Fibroblast of skin of left quadriceps (primary cell): ENCODE measurements at places on chromosomes 3 and 15.

DNA sequence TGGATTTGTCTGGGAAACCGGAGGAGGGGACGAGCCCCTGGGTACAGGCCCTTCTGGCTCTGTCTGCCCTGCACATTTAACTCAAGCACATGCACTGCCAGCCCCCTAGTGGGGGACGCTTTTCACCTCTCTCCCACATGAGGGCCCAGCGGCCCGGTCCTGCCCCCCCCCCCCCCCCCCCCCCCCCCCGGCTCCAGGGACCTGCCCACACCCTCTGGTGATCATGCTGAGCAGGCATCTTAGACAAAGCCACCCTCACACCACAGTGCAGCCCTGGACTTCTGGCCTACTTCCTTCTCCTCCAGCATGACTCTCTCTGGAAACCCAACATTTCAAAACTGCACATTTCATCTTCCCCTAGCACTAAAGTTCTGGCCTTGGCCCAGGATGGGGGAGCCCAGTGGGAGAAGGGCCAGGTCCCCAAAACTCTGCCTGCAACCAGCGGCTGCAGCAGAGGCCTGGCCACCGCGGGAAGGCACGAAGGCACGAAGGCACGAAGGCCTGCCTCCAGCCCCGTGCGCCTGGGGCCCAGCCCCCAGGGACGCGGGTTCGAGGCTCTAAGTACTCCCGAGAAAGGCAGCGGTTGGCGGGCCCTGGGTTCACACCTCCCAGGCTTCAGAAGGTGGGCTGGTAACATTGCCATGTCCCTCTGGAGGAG, 14.1 kb downstream of the KLF15 start:
- DNase-seq, result no peak

DNA sequence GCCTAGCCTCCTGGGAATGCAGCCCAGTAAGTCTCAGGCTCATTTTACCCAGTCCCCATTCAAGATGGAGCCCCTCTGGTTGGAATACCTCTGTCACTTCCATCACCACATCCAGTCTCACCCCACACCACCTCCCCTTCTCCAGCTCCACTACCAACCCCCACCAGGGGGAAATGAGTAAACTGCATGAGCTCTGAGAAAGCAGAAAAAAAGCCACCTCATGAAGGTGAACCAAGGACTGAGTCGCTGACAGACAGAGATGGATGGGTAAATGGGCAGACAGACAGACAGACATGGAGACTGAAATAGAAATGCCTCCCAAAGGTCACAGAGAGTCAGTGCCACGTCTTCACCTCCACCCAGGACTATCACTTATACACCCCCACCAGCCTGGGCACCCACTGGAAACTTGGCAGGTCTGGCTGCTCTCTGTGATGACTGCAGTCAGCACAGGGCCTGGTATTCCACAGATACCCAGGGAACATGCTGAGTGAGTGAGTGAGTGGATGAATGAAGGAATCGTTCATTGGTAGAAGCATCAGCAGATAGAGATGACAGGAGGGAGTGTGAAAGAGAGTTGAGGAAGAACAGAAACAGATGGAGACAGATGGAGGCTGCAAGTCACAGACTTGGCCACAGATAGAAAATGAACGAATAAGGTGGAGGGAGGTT, 4.9 kb upstream of the LOXL1 start:
- no peak for DNase-seq

GRCh38 chr3:157906627-157907026, 199.6 kb downstream of the SHOX2 start:
- peak; percentile 40 for DNase-seq

DNA sequence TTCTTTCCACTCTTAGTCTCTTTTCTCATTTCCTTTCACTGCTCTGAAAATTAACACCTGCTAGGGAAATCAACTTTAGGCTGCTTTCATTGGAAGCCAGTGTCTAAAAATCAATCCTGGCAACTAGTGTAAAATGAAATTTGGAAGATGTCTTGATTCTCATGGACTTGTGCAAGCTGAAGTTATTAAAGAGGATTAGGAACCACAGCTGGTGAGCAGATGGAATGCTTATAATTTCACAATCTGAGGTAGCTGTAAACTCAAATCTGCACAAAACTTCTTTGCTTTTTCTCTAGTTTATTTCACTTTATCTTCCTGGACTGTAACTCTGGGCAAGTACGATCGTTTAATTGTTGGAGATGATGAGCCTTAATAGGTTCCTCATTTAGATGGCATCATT, 175.6 kb downstream of the GHSR start:
- DNase-seq, result peak; percentile 59

- no peak for DNase-seq
These were observed 26.7 kb downstream of the ABHD2 start for GRCh38 chr15:89114990-89115389.

GRCh38 chr15:25052191-25052999, 97.6 kb downstream of the SNRPN start:
- no peak for DNase-seq

GRCh38 chr3:32584660-32585059, 14.0 kb upstream of the DYNC1LI1 start:
- DNase-seq, result no peak

DNA sequence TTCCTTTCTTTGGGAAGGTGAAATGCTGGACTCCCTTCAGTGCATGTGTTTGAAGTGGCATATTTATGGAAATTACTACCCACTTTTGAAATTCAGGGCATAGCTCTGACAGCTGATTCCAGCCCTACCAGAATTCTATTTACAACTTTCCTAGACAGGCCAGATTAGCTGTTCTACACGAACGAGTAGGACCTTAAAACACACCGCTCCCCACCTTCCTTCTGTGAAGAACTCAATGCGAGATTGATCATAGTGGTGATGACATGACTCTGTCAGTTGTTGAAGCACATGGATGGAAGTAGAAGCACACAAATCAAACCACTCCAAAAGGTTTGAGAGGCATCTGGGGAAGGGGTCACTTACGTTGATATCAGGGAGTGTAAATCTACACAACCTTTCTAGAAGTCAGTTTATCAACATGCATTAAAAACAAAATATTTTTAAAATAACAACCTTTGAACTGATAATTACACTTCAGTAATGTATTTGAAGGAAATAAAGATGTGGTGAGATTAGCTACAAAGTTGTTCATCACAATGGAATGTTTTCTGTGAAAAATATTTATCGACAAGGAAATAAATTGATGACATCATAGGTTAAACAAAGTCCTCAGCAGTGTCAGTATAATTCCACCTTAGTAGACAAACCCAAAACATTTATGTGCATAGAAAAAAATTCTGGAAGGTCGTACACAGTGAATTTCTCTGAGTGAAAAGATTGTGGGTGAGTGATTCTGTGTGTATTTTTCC, 29.8 kb downstream of the RARB start:
- DNase-seq, result no peak

DNA sequence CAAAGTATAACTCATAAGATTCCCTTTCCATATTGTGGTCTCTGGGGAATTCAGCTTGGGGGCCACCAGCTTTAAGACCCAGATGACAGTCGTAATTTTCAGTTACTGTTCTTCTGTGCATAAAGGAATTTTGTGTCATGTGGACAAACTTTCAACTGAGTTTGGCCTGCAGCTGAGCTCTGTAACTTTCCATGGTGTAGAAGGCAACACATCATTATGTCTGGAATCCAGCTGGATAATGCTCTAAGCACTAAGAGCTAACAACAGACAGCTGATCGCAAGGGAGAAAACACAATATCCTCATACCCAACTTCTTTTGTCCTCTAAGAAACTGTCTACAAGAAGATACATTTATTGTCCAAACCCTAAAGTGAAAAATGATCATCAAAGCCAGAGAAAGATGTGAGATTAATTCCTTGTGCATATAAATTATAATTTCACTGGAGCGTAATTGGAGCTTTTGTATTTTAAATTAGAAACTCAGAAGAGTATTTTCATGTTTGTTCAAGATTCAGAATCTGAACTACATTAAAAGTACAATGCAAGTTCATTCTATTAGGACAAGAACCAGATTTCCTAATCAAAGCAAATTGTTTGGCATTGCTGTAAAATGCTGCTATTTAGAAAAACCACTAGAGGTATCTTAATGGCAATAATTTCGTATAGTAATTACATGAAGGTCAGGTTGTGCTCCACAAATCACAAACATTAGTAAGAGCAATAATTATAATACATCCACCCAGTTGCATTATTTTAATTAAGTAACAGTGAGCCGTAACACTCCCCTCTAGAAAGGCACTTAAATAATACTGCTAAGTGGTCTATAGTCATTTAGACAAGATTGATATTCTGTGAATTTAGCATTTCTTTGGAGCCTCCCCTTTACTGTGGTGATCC, 218.8 kb downstream of the ATP8B4 start:
- no peak for DNase-seq

DNA sequence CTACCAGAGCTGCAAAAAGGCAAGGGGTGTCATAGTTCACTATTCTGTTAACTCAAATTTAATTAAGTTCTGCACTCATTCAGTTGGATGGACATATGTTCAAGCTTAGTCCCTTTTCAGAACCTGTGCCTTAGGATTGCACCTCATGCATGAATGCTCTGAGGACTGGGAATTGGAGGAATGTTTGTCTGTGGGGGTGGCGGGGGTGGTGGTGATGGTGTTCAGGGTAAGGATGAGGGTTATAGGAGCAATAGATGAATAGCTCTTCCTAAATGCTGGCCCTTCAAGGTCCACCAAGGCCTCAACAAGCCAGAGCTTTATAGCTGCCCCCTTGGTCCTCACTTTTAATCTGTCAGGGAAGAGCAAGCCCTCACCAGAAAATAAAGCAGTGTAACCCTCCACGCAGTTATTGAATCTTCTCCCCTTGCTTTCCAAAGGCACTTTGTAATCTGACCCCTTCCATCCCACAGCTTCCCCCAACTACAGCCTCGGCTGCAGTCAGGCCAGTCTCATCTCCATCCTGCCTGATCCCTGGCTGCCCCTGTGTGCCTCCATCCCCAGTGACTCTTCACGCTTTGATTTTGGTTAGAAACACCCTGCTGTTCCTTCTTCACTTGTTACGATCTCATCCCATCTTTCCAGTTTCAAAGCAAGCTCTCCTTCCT, 221.6 kb upstream of the LMCD1 start:
- DNase-seq, result no peak

DNA sequence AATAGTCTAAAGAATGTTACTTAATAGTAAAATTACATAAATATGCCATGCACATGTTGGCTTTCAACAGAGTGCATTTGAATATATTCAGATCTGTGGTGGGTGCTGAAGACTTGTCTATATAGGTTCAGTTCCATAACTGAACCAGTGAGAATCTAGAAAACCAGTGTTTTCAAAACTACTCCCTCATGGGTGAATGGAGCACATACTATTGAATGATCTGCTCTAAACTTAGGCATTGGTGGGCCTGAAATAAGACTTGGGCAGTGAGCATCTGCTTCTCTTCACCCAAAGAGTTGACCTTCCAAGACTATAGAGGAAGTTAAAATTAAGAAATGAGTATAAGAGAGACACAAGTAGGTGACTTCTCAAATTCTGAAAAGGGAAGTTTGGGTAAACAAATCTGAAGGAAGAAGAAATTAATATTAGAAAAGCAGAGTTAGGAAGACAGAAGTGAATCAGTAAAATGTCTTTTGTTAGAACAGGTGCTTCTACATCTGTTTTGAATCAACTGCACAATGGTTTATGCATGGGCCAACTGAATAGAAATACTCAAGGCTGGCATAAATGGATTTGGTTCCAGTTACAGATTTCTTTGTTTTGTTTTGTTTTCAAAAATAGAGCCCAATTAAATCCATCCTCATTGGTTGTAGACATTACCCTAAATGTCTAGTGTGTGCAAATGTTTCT, 19.3 kb downstream of the ALCAM start:
- DNase-seq, result no peak

DNA sequence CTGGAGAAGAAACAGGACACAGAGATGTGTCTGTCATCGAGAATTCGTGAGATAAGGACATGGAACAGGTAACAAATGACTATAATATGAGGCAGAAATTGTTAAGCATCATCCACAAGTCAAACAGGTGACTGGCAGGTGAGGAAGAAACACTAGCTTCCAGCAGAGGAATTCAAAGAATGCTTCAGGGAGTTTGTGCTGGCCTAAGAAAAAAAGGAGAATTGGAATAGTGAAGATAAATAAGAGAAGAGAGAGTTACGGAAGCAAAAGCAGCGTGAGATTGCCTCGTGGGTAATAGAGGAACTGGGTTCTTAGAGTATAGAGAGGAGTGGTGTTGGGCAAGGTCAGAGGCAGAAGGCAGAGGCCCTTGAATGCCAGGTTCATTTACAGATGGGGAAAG, 22.9 kb upstream of the FGF12 start:
- no peak for DNase-seq

DNA sequence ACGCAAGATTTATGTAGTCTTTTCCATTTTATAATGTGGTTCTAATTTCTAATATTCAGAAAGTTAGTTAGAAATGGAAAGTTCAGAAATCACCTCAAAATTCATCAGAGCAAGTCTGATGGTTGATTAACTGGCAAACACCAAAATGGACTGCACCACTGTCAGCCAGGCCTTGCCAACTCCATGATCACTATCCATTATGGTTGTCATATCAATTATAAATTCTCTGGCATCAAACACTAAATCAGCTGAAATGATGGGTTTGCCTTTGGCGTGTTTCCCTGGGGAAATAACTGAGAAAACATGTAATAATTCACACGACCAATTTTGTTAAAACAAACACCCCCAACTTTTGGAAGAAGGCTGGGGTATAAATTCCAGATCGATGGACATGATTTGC, 219.4 kb downstream of the CDIN1 start:
- DNase-seq, result no peak

- DNase-seq, result no peak
These were observed 195.8 kb downstream of the FHIT start for GRCh38 chr3:61055447-61055846.

DNA sequence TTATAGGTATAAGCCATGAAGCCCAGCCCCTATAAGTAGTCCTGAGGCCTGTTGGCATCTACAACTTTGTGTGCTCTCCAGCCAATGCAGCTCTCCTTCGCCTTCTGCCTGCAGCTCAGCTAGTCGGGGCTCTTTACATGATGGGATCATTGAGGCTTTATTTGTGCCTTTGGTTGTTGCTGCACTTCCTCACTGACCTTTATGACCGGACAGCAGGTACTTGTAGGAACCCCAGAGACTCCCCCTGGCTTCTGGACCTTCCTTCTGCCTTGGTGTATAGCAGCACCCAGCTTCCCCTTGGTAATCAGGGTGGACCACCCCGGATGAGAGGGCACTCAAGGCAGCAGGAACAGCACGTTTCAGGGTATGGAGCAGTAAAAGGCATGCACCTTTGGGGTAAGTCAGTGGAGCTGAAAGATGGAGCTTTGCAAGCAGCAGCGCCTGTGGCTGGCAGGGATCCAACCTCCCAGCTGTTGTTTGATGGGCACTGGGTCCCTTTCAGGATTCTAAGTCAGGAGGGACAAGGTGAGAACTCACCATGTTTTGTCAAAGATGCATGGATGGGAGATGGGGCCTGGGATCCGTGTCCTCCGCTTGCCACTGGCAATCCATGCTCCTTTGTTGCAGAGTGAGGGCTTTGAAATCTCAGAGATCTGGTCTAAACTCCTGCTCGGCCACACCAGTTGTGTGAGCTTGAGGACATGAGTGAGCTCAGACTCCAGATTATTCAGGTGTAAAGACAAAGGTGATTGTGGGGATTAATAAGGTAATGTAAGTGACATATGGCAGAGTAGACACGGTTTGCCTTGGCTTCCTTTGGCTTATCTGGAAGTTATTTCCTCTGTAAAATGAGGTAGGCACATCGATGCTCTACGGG, 65.1 kb upstream of the KLF13 start:
- DNase-seq, result no peak
